ENCODE measurements at places on chromosomes 4 and X.

GRCh38 chr4:109902559-109903251, 10.0 kb upstream of the EGF start:
- DNase-seq: no peak

GRCh38 chrX:22739276-22739675, 260.5 kb upstream of the DDX53 start:
- no peak for DNase-seq

DNA sequence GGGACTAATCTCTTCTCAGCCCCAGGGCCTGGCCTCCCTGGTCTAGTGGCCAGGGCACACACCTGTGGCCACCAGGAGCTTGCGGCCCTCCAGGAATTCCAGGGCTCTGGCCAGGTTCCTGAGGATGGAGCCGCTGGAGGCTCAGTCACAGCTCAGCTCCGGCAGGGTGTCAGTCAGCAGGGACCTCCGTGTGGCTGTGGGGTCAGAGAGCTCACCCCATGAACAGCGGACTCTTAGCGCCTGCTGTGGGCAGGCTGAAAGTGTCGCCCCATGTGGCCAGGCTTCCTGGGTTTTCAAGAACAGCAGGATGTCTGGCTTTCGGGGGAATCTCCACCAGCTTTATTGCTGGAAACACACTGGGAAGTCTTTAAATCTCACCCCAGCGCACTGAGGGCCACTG, 19.3 kb upstream of the SH3TC1 start:
- DNase-seq: no peak

- DNase-seq: peak; percentile 0
Measured at GRCh38 chr4:149896432-149896831, 80.8 kb upstream of the IQCM start.

DNA sequence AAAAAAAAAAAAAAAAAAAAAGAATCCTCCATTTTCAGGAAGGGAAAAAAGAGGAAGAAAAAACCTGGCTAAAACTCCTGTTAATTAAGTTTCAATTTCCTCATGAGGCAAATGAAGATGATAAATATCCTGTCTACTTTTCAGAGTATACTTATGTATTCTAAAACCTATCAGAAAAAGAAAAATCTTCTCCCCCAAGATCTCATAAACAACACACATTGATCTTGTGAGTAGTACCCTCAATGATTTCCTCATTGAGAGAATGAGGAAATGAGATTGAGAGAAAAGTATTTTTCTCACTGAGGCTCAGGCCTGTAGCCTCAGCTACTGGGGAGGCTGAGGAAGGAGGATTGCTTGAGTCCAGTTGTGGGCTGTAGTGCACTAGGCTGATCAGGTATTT, 146.7 kb downstream of the TET2 start:
- DNase-seq: no peak

- peak; percentile 18 for DNase-seq
Measured at GRCh38 chrX:152817078-152817764, 13.3 kb downstream of the CETN2 start.

GRCh38 chr4:152180369-152180768, 355.5 kb downstream of the FBXW7 start:
- DNase-seq: no peak

- peak; percentile 35 for DNase-seq
Measured at GRCh38 chrX:103608306-103608963, 672 bp downstream of the TCEAL3 start.

- DNase-seq: no peak
Measured at GRCh38 chr4:87967193-87967592, 8.3 kb upstream of the SPP1 start.

GRCh38 chrX:68710870-68711576, 63.6 kb downstream of the STARD8 start:
- DNase-seq: peak; percentile 3

- DNase-seq: no peak
Measured at GRCh38 chr4:604131-604530, 21.2 kb upstream of the PDE6B start.

DNA sequence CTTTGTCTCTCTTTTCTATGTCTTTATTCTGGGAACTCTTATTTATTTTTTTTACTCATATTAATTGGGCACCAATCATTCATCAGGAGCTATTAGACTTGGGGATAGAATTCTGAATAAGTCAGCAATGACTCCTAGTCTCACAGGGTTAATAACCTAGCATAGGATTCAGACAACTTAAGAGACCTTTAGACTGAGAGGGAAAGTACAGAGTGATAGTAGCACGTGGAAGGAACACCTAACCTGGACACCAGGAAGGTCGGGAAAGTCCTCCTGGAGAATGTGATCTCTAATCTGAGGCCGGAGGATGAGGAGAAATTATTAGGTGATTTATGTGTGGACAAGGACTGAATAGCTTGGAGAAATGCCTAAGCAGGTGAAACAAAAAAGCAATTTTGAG, 3.9 kb upstream of the SYNPO2 start:
- DNase-seq: no peak

GRCh38 chrX:31128855-31129254, 57.0 kb upstream of the FTHL17 start:
- DNase-seq: no peak

DNA sequence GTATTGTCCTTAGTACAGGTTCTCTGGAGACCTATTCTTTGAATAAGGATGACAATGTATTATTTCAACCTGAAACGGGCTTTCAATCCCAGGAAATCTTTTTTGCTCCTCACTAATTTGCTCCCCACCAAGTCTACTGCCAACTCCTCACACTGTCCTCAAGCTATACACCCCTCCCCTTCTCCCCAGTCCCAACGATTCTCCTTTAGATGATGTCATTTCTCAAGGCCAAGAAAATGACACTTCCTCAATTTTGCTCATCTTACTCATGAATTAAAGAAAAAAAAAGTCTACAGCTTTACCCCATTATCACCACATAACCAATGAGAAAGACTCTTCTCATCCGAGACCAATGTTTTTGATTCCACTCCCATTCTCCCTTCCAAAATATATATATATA, 20.6 kb downstream of the AP1S2 start:
- DNase-seq: no peak

- DNase-seq: no peak
Measured at GRCh38 chrX:31057691-31058090, 14.2 kb downstream of the FTHL17 start.

GRCh38 chrX:11010476-11010875, 100.7 kb upstream of the HCCS start:
- no peak for DNase-seq

DNA sequence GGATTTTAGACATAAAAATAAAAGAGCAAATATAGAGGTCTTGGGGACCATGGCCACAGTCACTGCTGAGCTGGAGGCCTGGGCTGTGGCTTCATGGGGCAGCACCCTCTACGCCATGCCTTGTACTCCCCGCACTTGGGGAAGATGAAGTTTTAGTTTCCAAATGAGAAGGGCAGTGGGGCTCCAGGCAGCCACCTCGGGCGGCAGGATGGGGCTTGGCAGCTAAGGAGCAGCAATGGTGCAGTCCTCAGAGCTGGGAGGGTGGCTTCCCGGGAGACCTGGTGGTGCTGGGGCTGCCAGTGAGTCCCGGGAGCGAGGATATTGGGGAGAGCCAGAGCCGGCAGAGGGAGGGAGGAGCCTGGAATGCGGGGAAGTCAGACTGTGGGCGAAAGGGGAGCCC, 2.4 kb downstream of the CXCR3 start:
- DNase-seq: no peak

GRCh38 chr4:185779517-185779916, 32.5 kb downstream of the SORBS2 start:
- DNase-seq: no peak

- no peak for DNase-seq
Measured at GRCh38 chr4:38560340-38560739, 103.7 kb upstream of the KLF3 start.

GRCh38 chr4:5066101-5066500, 14.8 kb downstream of the STK32B start:
- no peak for DNase-seq

GRCh38 chr4:74320559-74321118, 12.4 kb downstream of the EPGN start:
- peak; percentile 61 for DNase-seq

- no peak for DNase-seq
Measured at GRCh38 chr4:153426207-153426885, 39.8 kb upstream of the TMEM131L start.

GRCh38 chr4:53098681-53099121, 236.6 kb downstream of the RASL11B start:
- no peak for DNase-seq

DNA sequence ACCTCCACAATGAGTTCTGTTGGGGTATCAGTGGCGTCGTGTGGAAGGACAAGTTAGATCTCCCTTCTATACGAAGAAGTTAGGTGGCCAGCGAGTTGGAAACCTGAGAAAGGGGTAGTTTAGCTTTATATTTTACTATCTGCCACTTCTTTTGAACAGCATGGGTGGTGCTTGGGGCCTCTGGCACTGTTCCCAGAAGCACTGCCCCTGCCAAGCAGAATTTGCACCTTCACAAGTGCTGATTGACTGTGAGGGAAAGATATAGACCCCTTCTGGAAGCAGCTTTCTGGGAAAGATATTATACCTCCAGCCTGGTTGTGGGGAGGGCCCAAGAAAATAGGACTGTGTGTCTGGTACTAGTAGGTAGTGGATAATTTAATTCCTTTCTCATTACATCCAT, 246.9 kb downstream of the FBXO8 start:
- peak; percentile 84 for DNase-seq

DNA sequence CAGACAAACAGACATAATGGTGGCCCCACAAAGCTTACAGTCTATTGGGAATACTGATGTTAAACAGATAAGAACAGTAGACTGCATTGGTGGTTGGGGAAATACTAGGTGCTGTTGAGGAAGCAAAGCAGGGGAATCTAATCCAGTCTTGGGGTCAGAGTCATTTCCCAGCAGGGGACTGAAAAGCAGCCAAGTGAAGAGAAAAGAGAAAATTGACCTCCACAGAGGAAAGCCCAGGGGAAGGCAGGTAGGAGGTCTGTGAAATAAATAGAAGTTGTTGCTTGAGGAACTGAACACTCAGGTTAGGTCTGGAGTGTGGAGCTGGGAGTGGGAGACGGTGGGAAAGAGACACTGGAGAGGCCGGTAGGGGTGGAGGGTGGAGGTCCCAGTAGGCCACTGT, 33.0 kb upstream of the LEF1 start:
- no peak for DNase-seq

DNA sequence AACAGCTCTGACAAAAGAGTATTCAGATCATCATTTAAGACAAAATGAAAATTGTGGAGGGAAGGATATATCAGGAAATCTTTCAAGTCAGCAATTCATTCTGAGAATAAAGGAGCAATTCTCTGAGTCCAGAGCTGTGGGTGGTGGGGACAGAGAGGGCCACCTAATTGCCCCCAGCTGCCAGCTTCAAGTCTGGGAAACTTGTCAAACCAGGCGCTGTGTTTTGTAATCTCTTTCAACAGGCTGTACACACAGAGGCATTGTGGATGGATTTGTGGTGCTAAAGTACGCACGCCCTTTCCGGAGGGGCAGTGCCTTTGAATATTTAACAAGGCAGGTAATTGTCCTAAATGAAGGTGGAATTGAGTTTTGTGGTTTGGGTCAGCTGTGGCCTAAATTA, 591.1 kb upstream of the BOD1L1 start:
- DNase-seq: no peak

DNA sequence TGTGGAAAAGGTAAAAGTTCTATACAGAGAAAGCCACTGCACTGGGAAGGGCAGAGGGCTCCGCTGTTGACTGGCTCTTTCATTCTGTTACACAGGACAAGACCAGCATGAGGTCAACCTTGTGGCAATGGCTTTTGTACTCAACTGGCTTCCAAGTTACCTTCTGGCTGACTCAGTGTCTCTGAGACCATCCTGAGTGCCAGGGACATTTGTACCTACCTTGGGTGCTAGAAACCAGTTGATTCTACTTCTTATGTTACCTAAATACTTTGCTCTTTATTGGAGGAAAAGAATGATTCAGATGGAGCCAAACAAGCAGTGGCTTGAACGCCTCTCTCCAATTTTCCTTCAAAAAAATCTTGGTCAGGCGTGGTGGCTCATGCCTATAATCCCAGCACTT, 123.2 kb downstream of the RBM47 start:
- no peak for DNase-seq

- DNase-seq: no peak
Measured at GRCh38 chr4:3498901-3499510, 33.2 kb downstream of the LRPAP1 start.
